T-cell (primary cell): ENCODE measurements at places on chromosomes 7 and 10.

DNA sequence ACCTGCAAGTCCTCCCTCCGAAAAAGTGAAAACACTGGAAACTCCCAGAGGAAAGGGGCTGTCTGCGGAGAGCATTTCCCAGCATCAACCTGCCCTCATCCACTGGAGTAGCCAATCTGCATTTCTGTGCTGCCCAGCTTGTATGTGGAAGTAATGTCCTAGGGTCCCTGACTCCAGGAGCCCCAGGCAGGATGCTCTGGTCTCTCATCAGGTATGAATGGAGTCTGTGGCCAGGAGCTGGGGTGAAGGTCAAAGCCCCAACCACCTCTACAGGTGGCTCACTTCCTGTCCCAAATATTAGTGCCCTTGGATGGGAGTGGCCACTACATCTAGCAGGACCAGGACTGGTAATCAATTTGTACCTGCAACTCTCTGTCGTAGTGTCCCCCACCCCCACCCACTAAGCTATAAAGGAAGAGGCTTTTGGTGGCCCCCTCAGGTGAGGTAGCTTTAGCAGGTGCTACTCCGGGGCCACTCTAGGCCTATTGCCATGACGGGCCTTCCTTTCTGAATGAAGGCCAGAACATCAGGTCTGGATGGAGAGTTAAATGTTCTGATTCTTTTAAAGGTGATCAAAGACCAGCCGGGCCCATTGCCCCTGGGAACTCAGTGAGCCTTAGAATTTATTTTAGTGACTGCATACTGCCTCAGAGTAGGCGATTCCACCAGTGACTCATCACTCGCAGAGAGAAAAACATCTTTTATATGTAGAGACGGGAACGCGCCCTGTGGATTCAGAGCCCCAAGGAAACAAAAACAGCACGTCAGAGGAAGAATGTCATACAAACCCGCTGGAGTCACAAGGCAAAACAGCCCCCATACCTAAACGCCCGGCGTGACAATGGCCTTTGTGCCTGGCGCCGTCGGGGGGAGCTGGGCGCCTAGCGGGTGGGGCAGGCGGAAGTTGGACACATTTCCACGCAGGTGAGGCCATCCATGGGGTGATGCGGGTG is 13.0 kb downstream of the EN2 start:
- no peak for DNase-seq

DNA sequence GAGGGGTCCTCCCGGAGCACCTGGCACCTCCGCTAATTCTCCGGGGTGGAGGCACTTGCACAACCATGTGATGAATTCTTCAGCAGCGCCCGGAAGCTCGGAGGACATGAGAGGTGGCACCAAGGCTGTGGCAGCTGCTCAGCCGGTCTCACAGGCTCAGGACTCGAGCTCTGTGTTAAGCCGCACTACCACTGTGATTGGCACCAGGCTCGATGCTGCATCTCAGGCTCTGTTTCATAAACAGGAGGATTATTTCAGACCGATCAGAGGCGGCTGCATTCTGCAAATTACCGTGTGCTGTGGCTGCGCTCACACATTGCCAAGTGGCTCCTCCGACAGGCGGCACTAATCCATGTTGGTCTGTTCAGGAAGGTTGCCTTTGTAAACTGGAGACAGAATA is 495.2 kb downstream of the DNAJB6 start:
- no peak for DNase-seq

DNA sequence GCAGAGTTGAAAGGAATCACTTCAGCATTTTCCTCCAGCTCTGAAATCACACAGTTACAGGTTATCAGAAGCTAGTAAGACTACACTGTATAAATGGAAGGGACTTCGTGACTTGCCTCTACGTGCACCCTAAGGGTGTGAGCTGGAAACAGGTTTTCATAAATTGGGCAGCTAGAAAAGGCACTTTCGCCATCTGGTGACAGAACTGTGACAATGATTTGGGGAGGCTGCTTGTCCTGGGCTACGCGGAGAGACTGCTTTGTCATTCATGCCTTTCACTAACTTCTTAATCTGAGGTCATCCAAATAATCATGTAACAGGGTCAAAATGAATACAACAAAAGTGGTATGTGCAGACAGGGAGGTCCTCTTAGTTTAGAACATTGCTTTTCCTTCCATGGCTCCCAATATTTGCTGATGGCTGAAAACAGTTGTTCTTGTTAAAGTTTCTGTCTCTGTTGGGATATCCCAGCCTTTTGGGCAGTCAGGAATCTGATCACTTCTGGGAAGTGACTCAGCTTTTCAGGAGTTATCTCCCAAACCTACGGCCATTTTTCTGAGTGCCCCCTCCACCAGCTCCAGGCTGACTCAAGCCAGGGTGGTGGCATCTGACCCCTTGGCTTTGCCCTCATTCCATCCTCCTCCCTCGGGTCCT is 17.8 kb downstream of the VWC2 start:
- DNase-seq = no peak

DNA sequence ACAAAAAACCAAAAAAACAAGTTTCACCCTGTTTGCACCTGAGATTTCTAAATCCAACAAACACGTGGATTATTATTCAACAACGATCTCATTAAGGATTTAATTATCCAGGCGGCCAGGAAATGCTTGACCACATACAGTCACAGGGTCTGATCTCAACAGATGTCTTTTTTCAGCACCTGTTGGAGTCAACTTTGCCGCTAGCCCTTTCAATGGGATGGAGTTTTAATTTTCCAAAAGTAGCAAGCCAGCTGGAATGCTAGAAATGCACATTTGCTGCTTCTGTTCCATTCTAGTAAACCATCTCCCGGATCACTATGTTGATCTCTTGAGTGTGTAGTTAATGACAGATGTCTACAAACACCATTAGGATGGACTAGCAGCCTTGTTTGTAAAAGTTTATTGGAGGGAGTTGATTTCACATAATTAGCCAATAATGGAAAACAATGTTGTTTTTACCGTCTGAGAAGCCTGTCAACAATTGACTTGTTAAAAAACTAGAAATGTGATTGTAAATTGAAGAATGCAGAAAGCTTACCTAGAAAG is 64.2 kb upstream of the DKK1 start:
- DNase-seq = no peak

GRCh38 chr10:91798649-91799611 is 704 bp downstream of the TNKS2 start:
- peak; percentile 36 for DNase-seq

- peak; percentile 90 for DNase-seq
Measured at GRCh38 chr7:4753598-4754432, 21.6 kb upstream of the AP5Z1 start.

DNA sequence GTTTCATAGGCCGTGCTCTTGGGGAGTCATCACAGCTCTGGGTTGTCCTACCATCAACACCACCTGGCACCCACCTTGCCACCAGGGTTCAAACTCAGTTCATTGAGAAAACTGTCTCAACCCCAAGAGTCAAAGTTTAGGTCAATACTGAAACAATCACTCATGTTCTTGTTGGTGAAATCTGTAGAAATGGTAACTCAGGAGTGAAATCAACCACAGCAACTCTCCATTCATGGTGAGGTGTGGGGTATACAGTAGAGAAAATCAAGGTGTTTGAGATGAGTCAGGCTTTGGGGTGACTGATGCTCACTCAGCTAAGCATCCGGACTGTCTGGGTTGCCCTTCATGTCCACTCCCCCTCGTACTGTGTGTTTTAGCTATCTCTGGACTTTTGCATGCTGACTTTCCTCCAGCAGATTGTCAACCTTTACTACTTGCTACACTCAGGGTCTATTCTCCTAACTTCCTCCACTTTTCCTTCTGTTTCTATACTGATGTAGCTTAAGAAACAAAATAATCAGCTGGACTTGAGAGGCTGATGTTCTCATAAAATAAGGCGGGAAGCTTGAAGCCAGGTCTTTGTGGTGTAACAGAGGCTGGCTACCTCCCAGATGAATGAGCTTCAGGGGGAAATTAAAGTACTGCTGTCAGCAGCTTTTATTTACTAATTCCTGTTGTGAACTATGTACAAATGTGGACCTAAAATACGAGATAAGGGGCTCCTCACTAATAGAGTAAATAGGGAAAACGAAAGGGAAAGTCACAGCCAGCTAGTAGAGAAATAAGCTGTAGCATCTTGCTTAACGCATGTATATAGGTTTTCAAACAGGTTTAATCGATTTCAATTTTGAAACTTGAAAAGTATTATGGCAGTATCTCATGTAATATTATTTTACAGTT is 173.6 kb upstream of the AKR1E2 start:
- DNase-seq = no peak

- DNase-seq = no peak
Measured at GRCh38 chr10:1449572-1450205, 287.6 kb downstream of the ADARB2 start.

GRCh38 chr7:55174856-55175255 is 156.0 kb downstream of the EGFR start:
- no peak for DNase-seq

DNA sequence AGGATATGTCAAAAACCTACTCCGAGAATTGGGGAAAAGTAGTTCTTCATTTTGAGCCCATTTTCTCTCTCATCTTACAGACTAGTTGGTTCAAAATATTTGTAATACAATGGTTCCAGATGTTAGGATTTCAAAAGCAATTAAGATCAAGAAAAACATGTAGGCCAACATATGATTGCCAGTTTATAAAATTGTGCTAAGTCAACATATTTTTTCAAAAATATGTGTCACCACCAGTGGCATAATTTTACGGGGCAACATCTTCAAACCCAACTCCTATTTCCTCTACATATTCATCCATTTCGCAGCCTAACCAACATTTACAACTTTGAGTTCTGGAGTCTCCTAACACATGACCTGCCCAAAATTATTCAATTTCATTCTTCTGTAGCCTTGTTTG is 514.5 kb upstream of the TPK1 start:
- DNase-seq = no peak

GRCh38 chr7:44693641-44694313 is 54.9 kb upstream of the ZMIZ2 start:
- DNase-seq = no peak

DNA sequence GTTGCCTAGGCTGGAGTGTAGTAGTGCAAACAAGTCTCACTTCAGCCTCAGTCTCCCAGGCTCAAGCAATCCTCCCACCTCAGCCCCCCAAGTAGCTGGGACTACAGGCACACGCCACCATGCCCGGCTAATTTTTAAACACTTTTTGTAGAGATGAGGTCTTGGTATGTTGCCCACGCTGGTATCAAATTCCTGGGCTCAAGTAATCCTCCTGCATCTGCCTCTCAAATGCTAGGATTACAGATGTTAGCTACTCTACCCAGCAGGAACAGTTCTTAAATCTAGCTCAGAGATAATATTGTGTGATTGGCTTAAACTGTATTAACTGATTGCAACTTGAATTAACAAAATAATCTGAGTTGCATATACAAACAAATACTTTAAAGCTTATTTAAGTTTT is 82.9 kb downstream of the CDK14 start:
- no peak for DNase-seq

GRCh38 chr7:34240417-34240816 is 335.1 kb downstream of the BMPER start:
- DNase-seq = no peak

DNA sequence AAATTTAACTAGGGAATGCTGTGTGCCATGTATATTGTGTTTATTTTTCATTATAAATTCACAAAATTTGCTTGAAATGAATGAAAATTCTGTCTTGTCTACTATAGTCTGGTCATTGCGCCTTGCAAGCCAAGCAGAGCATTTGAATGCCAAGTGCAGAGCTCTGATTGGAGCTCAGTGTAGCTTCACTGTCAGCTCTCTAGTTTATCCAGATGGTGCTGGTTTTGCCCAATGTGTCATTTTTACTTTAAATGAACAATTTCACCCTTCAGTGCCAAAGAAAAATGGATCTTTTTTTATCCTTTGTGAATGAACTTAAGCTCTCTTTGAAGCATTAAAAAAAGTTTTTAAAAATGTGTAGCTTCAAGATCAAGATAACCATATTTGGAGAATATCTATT is 225.6 kb upstream of the CACNA2D1 start:
- DNase-seq = no peak

- DNase-seq = no peak
Measured at GRCh38 chr10:119734396-119735332, 8.8 kb downstream of the INPP5F start.

DNA sequence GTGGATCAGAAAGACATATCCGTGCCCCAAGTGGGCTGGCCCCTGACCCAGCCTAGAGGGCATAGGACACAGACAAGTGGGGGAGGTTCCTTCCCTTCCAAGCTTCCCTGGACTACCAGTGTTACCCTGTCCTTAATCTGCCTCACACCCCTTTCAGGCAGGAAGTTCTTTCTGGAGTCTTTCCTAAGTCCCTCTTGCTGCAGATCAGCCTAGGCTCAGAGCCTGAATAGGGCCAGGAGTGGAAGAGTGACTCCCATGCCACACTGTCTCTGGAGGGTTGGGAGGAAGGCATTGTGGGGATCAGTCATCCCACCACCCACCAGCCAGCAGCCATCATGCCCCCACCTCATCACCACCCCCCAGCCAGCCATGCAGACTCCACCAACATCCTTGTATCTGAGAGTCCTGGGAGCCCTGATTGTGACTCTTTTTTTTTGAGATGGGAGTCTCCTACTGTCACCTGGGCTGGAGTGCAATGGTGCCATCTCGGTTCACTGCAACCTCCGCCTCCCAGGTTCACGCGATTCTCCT is 22.6 kb downstream of the POLL start:
- no peak for DNase-seq

GRCh38 chr7:156071612-156072011 is 259.3 kb upstream of the SHH start:
- no peak for DNase-seq

DNA sequence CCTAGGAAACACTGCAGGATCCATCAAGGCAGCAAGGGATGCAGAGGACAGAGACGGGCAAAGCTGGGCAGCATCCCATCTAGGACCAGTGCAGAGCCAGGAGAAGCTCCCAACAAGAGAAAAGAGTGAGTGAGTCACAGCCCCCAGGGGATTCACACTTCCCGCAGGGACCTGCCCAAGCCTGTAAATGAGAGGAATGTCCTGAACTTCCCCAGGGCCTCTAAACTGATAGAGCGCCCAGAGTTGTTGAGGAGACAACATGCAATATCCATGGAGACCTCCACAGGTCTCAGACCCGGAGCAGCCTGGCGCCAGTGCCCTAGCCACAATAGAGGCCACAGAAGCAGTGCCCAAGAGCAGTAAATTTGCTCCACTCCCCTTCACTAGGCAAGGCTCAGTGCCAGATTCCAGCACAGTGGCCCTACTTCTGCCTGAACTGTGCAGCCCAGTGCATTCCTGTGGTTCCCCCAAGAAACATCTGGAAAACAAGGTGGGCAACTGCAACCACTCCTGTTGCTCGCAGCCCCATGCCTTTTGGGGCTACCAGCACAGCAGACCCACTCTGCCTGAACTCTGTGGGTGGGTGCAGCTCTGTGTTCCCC is 567.5 kb downstream of the POM121L12 start:
- DNase-seq = no peak

DNA sequence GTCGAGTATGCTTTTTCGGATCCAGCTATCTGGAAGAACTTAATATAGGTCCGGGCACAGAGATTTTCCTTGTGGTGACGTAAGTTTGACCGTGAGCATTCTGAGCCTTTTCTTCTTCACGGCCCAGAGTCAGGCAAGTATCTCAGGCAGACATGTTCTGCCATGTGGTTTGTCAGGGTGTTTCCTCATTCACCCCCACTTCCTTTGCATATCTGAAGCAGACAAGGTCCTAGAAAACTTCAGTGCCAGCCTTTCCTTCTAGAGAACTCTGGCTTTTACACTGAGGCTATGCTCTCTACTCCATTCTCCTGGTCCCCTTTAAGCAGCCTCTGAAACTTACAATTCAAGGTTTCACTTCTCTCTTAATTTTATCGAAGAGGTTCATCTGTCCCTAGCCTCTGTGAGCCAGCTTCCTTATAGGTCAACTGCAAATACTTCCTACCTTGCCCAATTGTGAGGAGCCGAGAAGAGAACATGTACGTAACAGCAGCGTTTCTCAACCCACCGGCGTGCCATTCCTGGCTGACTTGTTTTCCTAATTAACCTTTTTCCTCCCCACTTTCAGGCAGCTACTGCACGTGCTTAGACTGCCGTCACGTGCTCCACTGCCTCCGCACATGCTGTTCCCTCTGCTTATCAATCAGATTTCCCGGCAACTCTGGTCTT is 47.3 kb downstream of the CDCA7L start:
- DNase-seq = no peak
